Mammary epithelial cell (primary cell): ENCODE measurements at places on chromosomes 7 and 10. TPM values are rescaled to one million over a fixed set of nuclear protein-coding genes. Genes with fewer than 3 reads are reported as not detected.

The OPALIN gene
- total RNA-seq = not detected in 2 replicates

DNA sequence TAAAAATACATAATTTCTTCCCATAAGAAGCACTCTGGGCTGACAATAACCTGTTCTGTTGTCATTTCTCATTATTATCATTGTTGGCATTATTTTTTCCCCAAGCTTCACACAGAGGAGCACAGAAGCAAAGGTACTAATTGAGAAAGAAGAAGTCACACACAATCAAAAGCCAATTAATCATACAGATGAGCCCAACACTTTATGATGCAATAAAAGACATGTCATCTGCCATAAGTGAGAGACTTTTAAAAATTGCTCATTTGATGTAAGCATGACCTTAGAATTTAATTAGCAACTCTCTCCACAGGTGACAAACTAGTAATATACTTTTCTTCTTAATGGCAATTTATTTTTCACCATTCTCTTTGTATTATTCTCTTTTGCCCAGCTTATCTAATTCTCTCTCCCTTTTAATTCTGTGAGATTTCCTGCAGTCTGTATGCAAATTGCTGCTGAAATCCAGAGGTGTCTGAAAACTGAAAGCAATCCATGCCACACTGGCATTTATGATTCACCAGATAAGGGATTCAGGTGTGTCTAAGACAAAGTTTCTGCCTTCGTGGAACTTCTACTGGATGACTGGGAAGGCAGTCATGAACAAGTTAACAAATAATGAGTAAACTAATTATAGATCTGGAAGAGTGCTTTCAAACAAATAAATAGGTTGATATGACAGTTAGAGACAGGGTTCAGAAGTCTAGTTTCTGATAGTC is 203.5 kb downstream of the CHCHD3 start:
- peak; percentile 58 for DNase-seq

DNA sequence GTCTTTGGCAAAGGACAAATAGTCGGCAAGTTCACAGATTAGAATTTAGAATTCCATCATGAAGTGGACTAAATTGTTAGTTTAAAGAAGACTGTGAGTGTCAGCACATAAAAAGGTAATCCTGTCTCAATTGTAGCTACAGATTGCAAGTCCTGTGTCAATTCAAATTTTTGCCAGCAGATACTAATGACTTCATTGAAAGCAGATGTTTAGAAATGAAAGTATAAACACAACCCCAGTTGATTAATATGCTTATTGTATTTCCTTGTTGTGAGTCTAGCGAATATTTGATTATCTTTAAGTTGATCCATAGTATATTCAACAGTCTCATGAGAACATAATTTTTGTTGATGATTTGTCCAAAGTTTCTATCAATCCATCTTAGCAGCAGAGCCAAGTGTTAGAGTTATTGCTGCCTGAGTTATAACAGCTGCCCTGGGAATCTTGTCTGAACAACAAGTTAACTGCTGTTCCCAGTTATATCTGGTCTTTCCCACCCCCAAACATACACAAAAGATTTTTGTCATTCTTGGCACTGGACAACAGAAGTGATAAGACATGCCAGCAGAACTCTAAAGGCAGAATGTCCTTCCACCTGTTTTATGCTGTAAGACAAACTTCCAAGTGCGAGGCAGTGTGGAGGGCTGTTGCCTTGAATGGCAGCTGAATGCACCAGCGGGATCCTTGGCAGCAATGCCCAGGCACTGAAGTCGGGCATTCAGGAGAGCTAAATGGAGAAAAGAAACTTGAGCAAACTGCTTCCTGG is 21.3 kb upstream of the HERPUD2 start:
- DNase-seq = no peak

The FKBP6 gene
- total RNA-seq = not detected

DNA sequence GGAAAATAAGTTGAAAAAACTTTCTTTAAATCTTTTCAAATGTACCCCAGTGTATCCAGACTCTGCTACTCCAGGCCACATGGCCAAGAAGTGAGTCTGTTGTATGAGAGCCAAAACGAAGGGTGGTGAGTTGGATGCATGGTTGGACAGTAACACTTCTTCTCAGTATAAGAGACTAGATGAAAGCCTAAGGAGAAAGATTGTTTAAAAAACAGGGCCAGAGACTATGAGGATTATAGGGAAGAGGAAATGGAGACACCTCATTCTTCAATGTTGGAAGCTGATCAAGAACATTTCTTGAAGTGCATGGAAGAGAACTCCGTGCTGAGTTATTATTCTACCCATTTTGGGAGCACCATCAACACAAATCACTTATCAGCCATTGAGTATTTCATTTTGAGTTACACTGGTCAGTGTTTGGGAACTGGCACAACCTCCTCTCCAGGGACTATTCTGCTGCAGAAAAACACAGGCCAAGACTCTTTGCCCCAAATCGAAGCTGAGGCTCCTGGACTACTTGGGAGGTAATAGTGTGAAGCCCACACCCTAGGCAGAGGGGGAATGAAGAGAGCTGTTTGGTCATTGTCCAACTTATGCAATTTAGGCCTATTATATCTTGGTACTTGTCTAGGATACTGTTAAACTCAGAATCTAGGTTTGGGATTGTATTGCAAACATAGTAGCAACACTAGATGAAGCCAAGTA is 123.0 kb upstream of the SEC61G start:
- DNase-seq = no peak

DNA sequence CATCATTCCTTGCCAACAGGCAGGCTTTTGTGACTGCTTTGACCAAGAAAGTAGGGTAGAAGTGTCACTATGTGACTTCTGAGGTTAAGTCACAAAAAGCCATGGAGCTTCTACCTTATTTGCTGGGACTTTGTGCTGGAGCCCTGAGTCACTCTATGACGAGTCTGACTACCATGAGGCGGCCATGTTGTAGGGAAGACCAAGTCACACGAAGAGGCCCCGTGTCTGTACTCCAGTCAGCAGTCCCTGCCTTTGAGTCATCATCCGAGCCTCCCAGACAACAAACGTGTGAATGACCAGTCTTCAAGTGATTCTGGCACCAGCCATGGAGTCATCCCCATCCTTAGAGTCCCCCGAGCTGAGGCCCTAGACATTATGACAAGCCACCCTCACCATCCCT is 3.5 kb upstream of the MYL10 start:
- DNase-seq = no peak

DNA sequence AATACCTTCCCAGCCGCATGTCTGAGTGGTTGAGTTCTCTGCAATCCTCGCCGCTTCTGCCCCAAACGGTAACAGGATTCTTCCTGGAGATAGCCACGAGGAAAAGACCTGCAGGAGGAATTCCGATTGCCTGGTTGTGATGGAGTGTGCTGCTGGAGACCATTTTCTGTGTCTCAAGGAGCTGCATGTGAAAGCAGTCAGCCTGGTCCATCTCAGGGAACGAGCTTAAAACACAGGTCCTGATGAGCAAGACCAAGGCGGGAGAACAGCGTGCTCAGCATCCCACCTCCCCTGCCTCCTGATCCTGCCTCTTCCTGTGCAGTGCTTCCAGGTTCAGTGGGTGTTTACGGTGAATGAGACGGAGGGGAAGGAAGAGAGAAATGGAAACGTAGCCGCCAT is 26.5 kb downstream of the VIPR2 start:
- DNase-seq = no peak

The CCDC3 gene
- total RNA-seq = 7.7 TPM

The HSPA12A gene
- 10.8 TPM for total RNA-seq

The ZNF92 gene
- 3.4 and 5.2 TPM in 2 replicates for total RNA-seq

- no peak for DNase-seq
Observed at GRCh38 chr10:120527691-120528090, 70.7 kb downstream of the PLPP4 start.

The AKR1C2 gene
- total RNA-seq = 19.7 TPM

GRCh38 chr7:44449584-44449928 is 40.9 kb downstream of the NUDCD3 start:
- DNase-seq = no peak

GRCh38 chr10:131915990-131916766 is 15.4 kb downstream of the PPP2R2D start:
- no peak for DNase-seq

The IPMK gene
- 8.7 TPM for total RNA-seq

The SP8 gene
- total RNA-seq = not detected

The FAM25A gene
- total RNA-seq = not detected

- peak; percentile 94 for DNase-seq
Observed at GRCh38 chr7:80134536-80135308, at the start of gene GNAI1. GNAI1 (plus strand) TSS chr7:80134831; CDS start chr7:80135161, 330 bp downstream.

GRCh38 chr10:32377458-32378259 is 30.7 kb upstream of the EPC1 start:
- peak; percentile 50 for DNase-seq

The LRRC61 gene
- total RNA-seq = 18.0 TPM

The BLNK gene
- 9.8 TPM for total RNA-seq

The SPDYE9 gene
- not detected in 2 replicates for total RNA-seq

The FAS gene
- 50.0 and 64.2 TPM in 2 replicates for total RNA-seq

The MCM10 gene
- 3.5 and 25.4 TPM in 2 replicates for total RNA-seq

GRCh38 chr7:106947244-106947728 is 82.2 kb downstream of the PIK3CG start:
- DNase-seq = peak; percentile 62

DNA sequence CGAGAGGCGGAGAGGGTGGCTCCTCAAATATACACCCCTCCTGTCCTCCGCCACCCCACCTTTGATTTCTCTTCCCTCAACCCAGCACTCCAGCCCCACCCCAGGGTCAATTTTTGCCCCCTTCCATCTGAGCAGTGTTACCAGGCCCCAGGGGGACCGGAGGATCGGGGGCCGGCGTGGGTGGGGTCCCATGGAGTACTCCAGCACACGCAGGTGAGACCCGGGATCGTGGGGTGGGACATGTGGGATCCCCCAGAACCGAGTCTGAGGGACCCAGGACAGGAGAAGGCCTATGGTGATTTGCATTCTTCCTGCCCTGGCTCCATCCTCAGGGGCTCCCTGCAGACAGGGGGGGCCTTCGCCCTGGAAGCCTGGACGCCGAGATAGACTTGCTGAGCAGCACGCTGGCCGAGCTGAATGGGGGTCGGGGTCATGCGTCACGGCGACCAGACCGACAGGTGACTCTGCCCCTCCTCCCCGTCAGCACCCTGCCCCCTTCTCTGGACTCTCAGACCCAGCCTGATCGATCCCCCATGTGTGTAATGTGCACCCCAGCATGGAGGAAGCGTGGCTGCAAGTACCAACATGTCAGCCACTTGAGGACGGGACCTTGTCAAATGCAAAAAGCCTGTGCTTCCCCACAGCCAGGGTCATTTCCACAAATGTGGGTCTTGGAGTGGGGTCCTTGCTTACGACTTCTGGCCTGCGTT is 744 bp downstream of the TRIP6 start:
- DNase-seq = peak; percentile 27

DNA sequence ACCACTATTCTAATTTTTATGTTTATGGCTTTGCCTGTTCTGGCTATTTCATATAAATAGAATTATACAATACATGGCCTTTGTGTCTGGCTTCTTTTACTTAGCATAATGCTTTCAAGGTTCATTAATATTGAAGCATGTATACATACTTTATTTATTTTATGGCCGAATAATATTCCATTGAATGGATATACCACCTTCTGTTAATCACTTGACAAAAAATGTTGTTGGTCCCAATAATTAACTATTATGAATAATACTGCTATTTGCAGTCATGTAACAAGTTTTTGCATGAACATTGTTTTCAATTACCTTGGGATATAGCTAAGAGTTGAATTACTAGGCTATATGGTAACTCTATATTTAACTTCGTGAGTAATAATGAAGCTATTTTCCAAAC is 767.5 kb downstream of the INHBA start:
- DNase-seq = no peak

The HERC4 gene
- 88.7 TPM for total RNA-seq

DNA sequence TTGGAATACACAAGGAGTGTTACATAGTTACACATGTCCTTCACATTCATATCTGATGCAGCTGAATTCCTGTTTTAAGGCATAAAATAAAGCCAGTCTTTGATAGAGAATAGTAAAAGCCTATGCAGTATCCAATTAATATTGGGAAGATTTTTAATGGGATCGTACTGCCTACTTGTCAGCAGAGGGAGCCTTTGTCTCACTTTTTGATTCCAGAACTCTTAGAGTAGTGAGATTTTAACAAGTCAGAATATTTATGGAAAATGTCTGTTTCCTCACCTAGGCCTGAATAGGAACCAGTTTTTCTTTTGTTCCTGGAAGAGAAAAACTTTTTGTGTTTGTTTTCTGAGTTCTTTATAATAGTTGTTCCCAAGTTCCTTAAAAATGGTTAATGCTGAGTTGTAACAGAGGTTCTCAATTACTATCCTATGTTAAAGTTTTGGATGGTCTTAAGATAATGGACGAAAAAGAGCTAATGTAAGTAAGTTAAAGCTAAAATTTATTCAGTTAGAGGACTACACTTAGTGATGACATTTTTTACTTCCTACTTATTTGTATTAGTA is 114.0 kb downstream of the BBS9 start:
- peak; percentile 27 for DNase-seq

The AKR1C1 gene
- total RNA-seq = 7.5 TPM

- DNase-seq = peak; percentile 68
Observed at GRCh38 chr10:36578306-36578705, 547.1 kb upstream of the ANKRD30A start.

DNA sequence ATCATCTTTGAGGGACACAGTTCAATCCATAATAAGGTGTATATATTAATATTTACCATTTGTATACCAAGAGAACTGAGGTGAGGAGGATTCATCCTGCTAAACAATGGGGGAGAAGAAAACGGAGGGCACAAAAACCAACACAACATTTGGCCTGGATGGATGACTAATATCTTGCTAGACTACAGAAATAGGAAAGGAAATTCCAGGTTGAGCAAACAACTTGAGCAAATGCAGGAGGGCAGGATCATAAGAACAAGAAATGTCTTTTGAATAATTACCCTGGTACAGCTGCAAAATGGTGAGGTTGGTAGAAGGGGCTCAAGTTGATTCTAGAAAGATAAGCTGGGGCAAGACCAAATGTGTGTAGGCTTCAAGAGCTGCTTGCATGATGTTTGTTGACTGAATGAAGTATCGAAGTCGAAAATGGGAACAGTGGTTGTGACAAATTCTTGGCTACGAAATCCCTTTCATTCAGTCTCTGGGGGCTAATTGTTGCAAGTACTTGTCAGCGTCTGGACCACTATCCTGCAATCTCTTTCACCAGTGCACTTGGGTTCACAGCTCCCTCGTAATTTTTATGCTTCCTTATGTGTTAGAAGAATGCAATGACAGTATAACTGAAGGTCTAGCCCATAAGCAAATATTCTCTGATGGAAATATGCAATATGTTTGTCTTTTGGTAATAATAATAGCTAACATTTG is 176.2 kb downstream of the PTEN start:
- DNase-seq = peak; percentile 57

GRCh38 chr10:10786109-10787090 is 231.3 kb upstream of the CELF2 start:
- peak; percentile 71 for DNase-seq

GRCh38 chr10:27391916-27392315 is 112.2 kb upstream of the RAB18 start:
- DNase-seq = peak; percentile 27

The ABCB1 gene
- total RNA-seq = 1.8 TPM

The PDE6C gene
- not detected in 2 replicates for total RNA-seq

DNA sequence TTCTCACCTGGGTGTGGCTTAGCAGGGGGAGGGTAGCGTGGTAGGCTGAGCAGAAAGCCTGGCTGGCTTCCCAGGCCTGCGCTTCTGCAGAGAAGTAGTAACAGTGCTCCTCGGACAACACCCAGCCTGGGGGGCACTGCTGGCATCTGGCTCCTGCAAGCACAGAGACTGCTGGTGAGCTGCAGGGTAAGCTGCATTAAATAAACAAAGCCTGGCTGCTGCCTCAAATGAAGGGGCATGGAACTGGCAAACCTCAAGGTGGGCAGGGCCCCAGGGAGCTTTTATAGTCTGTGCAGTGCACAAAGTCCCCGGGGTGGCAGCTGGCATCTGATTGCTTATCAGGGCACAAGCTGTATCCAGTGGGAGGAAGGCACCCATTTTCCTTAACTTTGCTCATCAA is 3.9 kb downstream of the KLRG2 start:
- DNase-seq = no peak

The TSC22D4 gene
- 35.2 and 43.0 TPM in 2 replicates for total RNA-seq
